ENCODE measurements at places on chromosomes 2 and 18. TPM values are rescaled to one million over a fixed set of nuclear protein-coding genes. Genes with fewer than 3 reads are reported as not detected.
A peak's percentile ranks its signal among the peaks of the same experiment; 100 is the strongest.

GRCh38 chr18:68466672-68467071, 248.2 kb downstream of the TMX3 start:
- DNase-seq, result no peak

DNA sequence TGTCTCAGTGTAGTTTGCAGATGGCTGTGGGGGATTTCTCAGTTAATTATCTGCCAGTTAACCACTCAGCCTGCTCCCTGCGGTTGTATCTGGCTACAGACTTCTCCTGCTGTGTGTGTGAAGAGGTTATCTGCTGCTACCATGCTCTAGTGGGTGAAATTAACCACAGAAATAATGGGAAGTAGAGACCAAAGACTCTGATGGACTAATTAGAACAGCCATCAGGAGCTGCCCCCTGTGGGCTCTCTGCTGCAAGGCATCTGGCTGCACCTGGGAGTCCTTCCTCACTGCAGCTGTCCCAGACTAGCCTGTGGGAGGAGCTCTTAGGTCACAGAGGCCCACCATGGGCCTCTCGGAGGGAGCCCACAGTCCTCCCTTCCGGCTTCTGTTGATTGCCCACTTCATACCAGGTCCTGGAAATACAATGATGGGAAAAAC, 66.6 kb downstream of the CTIF start:
- peak; percentile 28 for DNase-seq

GRCh38 chr2:174493549-174494331, 6.9 kb upstream of the GPR155 start:
- no peak for DNase-seq

GRCh38 chr2:219398721-219399363, 11.1 kb upstream of the DNPEP start:
- DNase-seq, result no peak

- DNase-seq, result no peak
Measured at GRCh38 chr2:72989770-72990556, 72.6 kb downstream of the EMX1 start.

DNA sequence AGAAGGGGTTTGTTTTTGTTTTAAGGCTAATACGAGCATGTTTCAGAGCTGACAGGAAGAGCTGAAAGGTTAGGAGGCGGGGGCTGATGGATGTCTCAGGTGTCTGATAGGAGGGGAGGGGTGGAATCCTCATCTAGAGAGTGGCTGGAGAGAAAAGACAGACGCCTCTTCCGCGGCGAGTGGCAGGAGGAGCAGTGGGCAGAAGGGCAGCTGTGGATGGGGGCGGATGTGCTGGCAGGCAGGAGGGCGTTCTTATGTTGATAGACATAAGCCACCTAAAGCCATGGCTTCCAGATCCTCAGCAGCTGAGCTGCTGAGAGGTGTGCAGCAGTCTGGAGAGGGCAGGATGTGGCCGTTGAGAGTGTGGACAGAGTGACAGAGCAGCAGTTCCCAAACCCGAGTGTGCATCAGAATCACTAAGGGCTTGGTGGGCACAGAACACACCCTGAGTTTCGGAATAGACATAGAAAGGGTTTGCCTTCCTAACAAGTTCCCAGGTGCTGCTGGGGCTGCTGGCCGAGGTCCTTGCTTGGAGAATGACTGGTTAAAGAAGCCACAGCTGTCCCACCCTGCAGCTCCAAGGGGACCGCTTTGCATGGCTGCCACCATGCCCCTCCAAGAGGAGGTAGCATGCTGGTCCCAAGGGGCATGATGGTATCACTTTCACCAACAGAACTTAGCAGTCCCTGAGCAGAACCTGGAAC, 3.0 kb upstream of the ITM2C start:
- no peak for DNase-seq

DNA sequence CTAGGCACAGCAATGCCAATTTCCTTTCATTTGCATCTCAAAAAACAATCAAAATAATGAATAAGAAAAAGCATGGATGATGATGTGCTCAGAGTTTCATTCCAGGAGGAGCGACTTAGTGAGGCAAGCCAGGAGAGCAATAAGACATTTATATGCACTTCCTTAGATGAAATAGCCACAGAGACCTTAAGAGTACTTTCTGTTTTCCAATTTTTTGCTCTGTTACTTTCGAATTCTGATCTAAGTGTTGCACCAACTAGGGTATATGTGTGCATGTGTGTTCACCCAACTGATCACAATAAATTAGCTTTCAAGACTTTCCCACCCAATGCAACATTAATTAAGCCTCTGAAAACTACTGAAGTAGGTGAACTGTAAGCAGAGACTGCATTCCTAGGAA, 709 bp downstream of the RAB27B start:
- DNase-seq, result no peak

- DNase-seq, result no peak
Measured at GRCh38 chr2:220215785-220216184, 588.4 kb downstream of the SLC4A3 start.

- no peak for DNase-seq
Measured at GRCh38 chr18:11437046-11437445, 172.3 kb upstream of the SLC35G4 start.

- DNase-seq, result no peak
Measured at GRCh38 chr2:9663008-9663879, 32.4 kb upstream of the YWHAQ start.

- DNase-seq, result no peak
Measured at GRCh38 chr18:77918730-77919129, 669.1 kb downstream of the GALR1 start.

GRCh38 chr2:118290411-118291250, 202.4 kb downstream of the INSIG2 start:
- no peak for DNase-seq

DNA sequence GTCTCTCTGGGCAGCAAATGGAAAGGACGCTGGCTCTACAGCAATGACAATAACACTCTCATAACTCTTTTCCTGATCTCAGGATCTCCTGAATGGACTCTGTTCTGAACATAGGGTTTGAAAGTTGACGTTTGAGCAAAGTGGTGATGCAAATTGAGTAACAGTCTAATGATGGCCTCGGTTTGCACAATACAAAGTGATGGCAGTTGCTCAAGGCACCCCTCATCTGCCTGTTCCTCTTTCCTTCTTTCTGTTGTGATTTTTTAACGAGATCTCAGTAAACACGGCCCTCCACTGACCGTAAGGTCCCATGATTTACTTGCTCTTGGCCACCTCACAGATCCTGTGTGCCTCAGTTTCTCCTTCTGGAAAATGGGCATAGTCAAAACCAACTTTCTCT, 303.6 kb downstream of the SLC8A1 start:
- DNase-seq, result no peak

GRCh38 chr2:18703555-18703954, 114.2 kb upstream of the NT5C1B start:
- DNase-seq, result no peak

DNA sequence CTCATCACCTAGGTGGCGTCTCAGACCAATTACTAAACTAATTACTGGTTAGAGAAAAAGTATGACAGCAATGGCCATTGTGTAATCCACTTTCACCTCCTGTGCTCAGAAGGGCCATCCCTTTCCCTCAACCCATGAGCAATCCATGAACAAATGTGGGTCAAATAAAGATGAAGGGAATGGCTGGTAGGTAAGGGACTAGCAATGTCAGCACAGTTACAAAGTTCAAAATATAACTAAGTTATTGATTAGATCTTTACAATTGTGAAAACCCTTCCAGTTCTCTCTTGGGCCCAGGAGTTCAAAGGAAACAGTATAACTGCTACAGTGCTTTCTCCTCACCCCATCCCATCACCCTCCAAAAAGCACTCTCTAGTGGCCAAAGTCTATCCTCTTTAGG, 98.3 kb downstream of the DTNA start:
- DNase-seq, result no peak

GRCh38 chr2:191391171-191391570, 146.0 kb downstream of the MYO1B start:
- DNase-seq, result no peak

DNA sequence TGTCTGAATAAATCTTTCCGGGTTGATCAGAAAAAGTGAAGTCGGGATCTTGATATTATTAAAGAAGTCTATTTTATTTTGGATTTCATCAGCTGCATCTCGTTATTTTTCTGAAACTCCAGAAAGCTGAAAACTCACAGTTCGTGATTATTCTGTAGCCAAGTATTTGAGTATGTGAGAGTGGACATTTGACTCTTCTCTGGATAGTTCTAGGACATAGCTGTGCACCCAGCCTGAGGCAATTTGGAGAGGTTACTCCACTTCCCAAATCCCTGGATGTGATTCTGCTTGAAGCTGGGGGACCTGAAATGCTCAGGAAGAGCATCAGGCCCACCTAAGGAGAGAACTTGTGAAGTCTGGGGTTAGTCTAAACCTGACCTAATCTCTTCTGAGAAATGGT, 117.6 kb upstream of the PID1 start:
- DNase-seq, result no peak

DNA sequence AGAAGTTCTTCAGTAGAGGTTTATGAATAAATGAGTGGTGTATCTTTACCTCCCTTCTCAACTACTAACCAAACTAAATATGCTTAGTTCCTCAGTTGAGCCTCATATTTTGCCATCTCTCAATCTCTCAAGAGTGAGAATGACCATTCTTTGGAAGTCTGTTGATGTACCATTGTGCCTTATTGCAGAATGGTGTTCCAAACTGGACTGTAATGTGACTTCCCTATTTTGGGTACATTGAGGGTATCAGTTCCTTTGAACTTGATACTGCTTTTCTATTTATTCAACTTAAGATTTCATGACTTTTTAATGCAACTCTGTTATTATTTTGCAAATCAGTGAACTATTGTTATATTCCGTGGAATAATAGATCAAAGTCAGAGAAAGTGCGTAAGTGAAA, 159.4 kb downstream of the PTPRM start:
- DNase-seq, result no peak

DNA sequence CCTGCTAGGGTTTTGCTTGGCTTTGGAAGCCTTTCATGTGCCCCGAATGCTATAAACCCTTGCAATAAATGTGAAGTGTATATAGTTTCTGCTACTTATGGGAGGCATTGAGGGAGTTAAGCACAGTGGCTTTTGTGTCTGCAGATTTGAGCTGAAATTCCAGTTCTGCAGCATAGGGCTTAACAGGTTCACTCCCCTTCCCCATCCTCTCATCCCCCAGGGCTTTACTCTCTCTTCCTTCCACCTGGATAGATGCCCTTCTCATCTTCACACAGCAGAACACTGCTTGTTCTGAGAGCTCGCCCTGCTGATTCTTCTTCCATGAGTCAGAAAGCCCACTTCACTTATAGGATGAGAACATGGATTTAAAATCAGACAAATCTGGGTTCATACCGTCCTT, 37.2 kb downstream of the SOX11 start:
- no peak for DNase-seq

- DNase-seq, result no peak
Measured at GRCh38 chr2:66014450-66014849, 420.5 kb upstream of the MEIS1 start.

GRCh38 chr2:145987793-145988192, 1467.9 kb upstream of the ZEB2 start:
- DNase-seq, result no peak

DNA sequence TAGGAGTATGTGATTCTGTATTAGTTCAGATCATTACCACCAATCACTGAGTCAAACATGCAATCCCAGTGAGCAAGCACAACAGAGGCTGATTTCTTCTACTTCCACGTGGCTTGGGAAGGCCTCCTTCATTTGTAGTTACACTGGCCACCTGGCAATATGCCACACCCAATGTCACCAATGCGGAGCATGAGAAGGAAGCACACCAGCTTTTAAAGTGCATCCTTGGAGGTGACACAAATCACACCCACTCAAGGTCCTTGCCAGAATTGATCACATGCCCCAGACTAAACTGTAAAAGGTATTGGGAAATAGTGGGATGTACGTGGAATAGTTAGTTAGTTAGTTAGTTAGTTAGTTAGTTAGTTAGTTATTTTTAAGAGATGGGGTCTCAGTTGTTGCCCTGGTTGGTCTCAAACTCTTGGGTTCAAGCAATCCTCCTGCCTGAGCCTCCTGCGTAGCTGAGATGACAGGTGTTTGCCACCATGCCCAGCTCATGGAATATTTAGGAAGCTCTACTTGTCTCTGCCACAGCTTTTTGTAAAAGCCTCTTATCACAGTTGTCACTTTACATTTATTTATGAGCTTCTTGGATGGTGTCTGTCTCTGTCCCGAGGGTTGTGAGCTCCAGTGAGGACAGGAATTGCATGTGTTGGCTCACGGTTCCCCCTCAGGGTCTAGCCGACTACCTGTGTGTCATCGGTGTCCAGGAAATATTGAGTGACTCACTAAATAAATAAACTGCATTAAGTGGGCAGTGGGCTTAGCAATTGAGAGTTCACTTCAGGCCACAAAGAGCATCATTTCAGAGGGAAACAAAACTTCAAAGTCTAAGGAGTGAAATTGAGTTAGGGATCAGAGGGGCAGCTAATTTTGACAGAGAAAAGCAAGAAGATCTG, 28.1 kb upstream of the CAB39 start:
- DNase-seq, result peak; percentile 77

- no peak for DNase-seq
Measured at GRCh38 chr2:57126410-57126809, 920.2 kb upstream of the VRK2 start.

ELOA2 gene
- total RNA-seq, result not detected

PLB1 gene
- 1.6 TPM for total RNA-seq

IL36RN gene
- 0.12 TPM for total RNA-seq

CCDC74B gene
- total RNA-seq, result 2.1 TPM

SOX11 gene
- total RNA-seq, result not detected

RGPD3 gene
- total RNA-seq, result not detected

DPYSL5 gene
- not detected for total RNA-seq

CROCC2 gene
- total RNA-seq, result not detected

KCTD18 gene
- total RNA-seq, result 11.8 TPM

Measured in Calu3 (cell line).